ENCODE measurements at places on chromosomes 16 and 17.

GRCh38 chr17:8955021-8955959 is 10.2 kb downstream of the PIK3R5 start:
- DNase-seq = no peak

GRCh38 chr17:64154313-64154695 is 24.4 kb upstream of the ERN1 start:
- DNase-seq = no peak

DNA sequence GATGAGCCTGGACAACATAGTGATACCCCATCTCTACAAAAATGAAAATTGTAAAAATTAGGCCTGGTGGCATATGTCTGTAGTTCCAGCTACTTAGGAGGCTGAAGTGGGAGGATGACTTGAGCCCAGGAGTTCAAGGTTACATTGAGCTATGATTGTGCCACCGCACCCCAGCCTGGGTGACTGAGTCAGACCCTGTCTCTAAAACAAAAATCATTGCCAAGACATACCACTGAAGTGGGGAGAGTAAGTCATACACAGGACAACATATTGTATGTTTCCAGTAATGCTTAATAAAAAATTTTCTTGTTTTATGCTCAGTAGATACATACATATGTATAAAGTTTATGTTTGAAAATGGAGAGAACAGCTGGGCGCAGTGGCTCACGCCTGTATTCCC is 39.2 kb downstream of the NDE1 start:
- no peak for DNase-seq

DNA sequence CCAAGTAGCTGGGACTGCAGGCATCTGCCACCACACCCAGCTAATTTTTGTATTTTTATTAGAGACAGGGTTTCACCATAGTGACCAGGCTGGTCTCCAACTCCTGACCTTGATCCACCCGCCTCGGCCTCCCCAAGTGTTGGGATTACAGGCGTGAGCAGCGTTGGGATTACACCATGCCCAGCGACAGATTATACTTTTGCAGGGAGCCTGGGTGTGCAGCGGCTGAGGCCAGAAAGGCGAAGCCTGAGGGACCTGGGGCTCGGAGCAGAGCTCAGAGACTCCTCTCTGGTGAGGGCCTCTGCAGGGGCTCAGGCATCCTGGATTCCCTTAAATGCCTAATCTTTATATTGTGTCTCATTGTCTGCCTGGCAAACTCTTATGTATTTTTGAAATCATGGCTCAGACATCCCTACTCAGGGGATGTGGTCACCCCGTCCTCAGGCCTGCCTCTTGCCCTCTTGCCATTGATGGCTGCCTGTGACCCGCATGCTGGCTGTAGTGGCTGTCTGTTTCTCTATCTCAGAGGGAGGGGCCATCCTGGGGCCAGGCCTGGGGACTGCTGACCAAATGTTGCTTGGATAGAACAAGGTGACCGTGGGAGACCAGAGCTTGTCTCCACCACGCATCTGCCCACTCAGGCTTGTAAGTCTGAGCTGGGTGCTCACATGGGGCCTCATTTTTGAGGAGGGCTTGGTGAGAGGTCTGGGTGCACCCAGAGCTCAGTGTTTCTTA is 42.6 kb downstream of the B9D1 start:
- no peak for DNase-seq

- DNase-seq = no peak
Measured at GRCh38 chr17:78401891-78402290, 23.4 kb downstream of the PGS1 start.

GRCh38 chr16:68994324-68994723 is 111.1 kb upstream of the HAS3 start:
- DNase-seq = no peak

- DNase-seq = no peak
Measured at GRCh38 chr16:30997725-30998711, 12.4 kb downstream of the STX1B start.

- DNase-seq = no peak
Measured at GRCh38 chr16:67186550-67186950, 2.8 kb upstream of the MATCAP1 start.
